ENCODE measurements at places on chromosomes 2 and 18.

DNA sequence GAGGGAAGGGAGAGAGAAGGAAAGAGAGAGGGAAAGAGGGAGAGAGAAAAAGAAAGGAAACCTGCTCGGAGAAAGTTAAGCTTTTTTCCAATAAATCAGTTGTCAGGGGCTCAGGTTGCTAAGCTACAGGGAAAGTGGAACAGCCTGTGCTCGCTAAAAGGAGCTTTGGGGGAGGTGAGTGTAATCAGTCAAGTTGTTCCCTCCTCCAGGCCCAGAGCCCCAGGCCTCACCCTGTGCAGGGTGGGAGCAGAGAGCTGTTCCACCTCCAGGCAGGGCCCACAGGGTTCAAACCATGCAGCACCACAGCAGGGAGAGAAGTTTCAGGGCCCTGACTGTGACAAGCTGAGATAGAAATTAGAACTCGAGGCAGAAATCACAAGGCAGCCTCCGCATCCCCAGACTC is 56.4 kb upstream of the PPP1CB start:
- DNase-seq = no peak

- no peak for DNase-seq
Observed at GRCh38 chr2:44679990-44680389, 261.5 kb upstream of the SIX3 start.

- no peak for DNase-seq
Observed at GRCh38 chr18:78080081-78080480, 830.4 kb downstream of the GALR1 start.

DNA sequence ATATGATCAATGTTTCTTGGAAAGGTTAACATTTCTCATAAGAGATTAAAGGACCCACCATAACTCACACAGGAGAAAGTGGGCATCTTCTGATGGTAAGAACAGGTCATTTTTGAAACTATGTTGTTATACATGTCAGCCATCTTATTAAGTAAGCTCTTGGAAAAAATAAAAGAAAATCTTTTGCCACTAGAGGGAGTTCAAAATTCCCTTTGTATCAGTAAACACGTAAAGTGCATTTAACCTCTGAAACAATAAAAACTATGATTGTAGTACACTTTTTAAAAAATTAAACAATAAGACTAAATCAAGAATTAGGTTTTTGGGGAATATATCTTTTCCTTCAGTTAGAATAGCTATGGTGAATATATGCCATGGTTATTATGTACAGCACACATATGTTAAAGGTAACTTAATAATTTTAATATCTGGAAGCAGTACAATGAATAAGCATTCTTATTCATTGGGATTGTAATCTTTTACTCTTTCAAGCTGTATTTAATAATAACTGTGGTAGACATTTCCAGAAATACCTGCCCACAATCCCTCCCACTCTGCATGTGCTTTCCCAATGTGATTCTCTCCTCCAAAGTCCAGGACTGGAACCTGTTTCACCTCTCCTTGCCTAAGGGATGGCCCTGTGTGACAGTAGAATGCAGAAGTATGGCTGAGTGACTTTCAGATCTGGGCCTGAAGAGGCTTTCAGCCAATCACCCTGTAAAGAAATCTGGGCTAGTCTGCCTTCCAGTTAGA is 64.2 kb downstream of the RBMS1 start:
- DNase-seq = peak; percentile 61

GRCh38 chr2:144671695-144672455 is 152.0 kb upstream of the ZEB2 start:
- DNase-seq = peak; percentile 81

DNA sequence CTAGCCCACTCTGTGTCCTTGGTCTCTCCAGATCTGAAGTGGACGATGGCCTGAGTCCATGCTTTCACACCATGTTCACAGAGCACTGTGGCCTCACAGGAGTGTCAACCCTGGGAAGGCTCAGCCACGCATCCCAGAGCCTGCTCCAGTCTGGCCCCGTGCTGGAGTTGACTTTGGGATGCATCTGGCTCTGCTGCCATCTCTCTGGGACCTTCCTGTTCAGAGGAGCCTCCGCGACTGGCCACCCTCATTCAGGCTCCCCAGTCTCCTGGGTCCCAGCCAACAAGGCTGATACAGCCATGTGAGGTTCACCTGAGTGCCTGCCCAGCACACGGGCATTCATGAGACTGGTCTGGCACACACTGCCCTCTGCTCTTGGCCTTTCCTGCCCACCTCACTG is 199.7 kb upstream of the RAB6C start:
- DNase-seq = no peak

DNA sequence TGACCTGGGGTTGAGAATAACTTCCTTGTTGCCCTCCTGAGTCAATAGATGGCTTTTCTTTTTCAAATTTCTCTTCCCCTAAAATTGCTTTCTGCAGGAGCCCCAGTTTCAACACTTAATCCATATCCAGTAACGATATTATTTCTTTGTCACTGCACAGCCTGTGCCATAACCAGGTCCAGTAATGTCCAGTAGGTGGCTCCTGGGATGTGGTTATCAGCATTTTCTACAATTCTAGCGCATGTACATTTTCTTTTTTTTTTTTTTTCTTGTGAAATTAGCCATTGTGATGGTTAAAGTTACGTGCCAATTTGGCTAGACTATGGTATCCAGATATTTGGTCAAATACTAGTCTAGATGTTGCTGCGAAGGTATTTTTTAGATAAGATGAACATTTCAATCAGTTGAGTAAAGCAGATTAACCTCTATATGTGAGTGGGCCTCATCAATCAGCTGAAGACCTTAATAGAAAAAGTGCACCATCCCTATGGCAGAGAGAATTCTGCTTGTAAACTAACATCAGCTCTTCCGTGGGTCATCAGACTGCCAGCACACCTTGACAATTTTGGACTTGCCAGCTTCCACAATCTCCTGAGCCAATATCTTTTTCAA is 72.9 kb upstream of the SCG2 start:
- DNase-seq = no peak

- DNase-seq = no peak
Observed at GRCh38 chr2:28471214-28471613, 24.6 kb upstream of the PLB1 start.

DNA sequence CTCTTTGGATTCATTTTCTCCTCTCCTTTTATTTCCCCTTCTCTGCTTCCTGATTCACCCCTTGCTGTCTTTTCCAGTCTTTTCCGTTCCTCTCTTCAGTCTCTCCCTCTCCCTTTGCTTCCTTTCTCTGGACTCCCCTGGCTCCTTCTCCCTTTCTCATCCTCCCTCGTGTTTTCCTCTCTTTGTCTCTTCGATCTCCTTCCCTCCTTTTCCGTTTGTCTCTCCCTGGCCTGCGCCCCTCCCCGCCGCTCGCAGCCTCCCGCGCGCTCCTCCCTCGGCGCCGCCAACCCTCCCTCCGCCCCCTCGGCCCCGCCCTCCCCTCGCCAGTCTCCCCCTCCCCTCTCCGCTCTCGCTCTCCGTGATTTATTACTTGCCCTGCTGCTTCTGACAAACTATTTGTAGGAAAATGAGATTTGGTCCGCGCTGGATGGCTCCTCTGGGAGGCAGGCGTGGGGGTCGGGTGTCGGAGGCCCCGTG is 46.0 kb upstream of the PAX8 start:
- DNase-seq = no peak

GRCh38 chr18:46574000-46574742 is 82.8 kb downstream of the LOXHD1 start:
- no peak for DNase-seq

- no peak for DNase-seq
Observed at GRCh38 chr2:106124905-106125549, 69.1 kb downstream of the UXS1 start.

DNA sequence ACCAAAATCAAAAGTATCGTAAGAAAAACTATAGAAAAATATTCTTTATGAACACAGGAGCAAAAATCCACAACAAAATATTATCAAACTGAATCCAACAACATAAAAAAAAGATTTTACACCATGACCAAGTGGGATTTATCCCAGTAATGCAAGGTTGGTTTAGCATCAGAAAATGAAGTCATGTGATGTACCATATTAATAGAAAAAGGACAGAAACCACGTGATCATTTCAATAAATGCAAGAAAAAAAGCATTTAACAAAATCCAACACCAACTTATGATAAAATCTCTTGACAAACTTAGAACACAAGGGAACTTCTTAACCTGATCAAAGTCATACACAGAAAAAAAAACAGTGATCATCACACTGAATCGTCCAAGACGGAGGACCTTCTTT is 105.3 kb downstream of the NFATC1 start:
- no peak for DNase-seq

DNA sequence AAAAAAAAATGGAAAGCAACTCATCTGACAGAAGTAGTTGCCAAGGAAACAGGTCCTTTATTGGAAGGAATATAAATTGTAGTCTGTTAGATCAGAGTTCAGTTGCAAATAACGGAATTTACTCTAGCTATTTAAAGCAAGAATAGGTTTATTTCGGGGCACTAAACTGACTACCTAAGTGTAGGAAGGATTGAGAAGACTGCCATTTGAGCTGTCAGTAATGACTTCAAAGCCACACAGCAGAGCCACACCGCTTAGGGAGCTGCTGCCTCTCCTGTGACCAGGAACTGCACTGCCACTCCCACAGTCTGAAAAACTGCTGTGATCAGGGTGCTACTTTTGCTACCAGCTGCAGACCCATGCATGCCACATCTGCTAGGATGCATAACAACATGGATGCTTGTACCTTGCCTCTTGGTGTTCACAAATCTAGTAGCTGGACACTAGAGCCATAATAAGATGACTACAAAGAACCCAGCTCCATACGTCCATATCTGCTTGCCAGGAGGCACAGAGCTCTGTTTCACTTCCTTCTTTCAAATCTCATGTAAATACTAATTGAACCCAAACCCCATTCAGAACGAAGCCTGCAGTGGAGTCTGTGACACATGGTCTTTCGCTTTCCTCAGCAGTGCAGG is 2.2 kb downstream of the DSG2 start:
- no peak for DNase-seq

DNA sequence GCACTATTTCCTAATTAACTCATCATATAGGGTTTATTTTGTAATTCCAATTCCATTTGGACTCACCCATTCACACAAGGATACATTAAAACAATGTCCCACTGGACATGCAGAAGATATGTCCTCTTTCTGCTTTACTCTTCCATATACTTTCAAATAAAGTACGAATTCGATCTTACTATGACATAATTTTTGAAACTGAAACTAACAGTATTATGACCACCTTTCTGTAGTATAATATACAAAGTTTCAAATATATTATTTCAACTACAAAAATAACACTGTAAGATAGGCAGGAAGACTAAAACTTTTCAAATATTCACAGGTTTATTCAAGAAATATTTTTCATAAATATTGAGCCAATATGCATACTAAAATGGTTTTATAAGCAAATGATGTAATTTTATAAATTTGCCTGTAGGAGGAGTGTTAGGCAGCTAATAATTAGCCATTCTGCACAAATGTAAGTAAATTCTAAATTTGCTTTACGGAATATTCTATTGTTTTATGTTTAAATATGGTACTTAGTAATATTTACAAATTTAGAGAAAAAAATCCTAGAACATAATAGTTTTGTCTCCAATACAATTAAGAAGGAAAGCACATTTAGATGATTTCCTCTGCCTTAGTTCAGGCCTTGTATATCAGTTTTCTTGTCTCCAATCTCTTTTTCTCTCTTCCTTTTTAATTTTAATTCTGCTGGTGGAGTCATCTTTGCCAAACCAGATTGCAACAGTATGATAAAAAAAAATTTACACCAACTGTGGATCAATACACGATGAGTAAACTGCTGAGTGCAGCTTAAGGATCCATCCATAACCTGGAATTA is 85.9 kb downstream of the CERKL start:
- DNase-seq = peak; percentile 6

DNA sequence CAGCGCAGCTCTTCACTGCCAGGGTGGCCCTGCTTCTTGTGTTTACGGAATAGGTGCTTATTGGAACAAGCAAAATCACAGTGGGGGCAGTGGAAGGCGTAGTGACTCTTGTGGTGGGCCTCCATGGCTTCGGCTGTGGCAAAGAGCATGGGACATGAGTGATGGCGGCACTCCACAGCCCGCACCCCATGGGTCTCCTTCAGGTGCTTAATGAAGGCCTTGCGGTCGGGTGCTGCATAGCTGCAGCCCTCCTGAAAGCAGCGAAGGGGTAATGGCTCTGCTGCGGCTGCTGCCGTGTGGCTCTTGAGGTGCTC is 10.7 kb downstream of the ZNF142 start:
- no peak for DNase-seq

DNA sequence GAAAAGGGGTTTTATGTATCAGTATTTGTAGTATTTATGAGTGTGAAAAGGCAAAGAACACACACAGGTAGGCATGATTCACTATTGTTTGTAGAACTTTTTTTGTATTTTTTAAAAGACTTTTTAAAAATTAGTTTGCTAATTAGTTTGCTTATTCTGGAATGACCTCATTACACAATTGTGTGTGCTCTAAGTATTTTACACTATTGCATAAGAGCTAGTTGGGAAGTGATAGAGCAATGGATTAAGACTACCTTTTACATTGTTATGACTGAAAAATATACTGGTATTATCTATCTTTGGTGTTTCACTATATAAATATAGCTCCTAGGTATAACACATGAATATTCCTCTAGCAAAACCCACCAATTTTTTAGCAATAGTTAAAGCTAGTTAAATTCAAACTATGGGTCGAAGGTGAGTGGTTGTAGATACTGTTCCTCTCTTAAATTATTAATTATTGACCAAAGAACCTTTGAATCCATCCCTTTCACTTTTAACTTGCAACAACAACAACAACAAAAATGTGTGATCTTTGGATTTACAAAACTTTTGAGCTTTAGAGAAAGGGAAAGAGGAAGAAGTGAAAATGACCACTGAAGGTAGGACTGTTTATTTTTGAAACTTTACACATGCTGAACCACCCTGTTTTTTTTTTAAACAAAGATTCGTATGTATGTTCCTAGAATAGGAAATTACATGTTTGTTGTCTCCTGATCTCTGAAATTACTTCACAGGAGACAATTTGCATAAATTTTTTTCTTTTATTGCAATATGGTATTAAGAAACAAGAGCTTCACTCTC is 18.7 kb downstream of the ITPRID2 start:
- DNase-seq = peak; percentile 83

DNA sequence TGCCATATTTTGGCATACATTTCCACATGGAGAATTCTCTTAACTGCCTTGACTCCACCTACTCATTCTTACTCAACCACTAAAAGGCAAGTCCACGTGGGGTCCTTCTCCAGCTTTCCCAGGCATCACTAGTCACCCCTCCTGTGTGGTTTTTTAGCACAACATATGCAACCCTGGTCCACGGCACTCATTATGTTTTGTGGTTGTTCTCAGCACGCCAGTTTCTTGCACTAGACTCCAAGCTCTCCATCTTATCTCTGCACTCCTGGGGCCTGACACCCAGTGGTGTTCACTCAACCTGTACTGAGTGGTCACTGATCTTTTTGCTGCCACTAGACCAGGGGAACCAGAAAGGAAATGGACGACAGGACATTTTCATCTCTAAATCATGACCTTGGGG is 18.0 kb downstream of the MARCHF4 start:
- no peak for DNase-seq

GRCh38 chr2:72137498-72138010 is 10.1 kb downstream of the CYP26B1 start:
- DNase-seq = peak; percentile 15

GRCh38 chr2:159712929-159713420 is 669 bp downstream of the MARCHF7 start:
- peak; percentile 52 for DNase-seq

DNA sequence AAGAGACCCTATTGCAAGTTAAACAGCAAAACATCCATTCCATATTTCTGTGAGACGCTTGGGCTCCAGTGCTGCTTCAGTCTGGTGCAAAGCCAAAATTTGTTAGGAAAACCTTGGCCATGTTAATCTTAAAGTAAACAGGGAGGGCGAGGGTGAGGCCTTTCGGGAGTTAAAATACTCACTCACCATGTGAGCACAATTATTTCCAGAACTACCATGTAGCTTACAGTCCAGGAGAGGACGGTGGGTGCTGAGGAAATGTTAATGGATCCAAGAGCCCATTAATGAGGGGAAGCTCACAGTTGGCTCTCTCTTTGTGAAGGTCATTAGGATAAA is 286.4 kb downstream of the SLC8A1 start:
- no peak for DNase-seq
